Right renal cortex interstitium (tissue), 3 donors: ENCODE measurements at places on chromosomes 7 and 10. TPM values are rescaled to one million over a fixed set of nuclear protein-coding genes. Genes with fewer than 3 reads are reported as not detected.

- DNase-seq = no peak
These were observed 826.0 kb downstream of the SORCS1 start for GRCh38 chr10:106338486-106338885.

DNA sequence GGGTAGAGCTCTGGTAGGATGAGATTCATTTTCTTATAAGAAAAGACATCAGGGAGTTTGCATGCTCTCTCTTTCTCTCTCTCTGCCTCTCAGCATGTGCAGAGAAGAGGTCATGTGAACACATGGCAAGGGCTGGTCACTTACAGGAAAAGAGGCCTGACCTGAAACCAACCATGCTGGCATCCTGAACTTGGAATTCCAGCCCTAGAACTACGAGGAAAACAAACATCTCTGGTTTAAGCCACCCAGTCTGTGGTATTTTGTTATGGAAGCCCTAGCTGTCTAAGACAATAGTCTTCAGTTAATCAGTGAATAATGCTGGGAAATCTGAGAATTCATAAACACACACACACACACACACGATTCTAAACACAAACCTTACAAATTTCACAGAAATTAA is 1104.2 kb upstream of the LRRN3 start:
- DNase-seq = no peak

GRCh38 chr7:2689951-2690705 is 2.1 kb downstream of the AMZ1 start:
- no peak for DNase-seq

DNA sequence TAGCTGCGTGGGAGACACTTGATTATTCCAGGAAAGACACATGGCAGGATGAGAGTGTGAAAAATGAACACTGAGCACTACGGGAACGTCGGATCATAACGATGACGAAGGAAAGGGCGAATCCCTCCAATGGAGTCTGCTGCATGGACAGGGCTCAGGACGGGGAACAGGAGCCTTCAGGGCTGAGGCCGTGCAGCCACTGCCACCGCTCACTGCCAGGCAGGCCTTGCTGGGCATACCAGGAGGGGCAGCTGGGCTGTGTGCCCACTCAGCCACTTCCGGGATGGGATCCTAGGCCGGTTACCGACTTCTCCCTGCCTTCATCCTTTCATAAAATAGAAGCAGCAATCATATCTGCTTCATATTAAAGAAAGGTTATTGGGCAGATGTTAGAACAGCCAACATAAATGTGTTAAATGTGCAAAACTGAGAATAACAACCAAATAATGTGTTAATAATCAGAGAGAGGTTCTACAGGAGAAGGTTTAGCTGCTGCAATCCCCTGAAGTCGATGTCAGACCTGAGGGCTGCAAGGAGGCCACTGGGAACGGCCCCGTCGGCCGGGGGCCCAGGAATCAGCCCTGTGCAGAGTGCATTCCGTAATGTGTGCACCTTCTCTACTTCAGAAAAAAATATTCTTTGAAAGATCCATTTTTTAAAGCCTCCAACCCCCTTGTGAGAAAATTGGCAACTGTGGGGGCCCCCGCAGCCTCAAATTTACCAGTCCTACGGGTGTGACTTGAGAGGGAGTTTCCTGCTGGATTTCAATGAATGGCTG is 63.6 kb downstream of the ADARB2 start:
- DNase-seq = no peak

GRCh38 chr7:147639751-147640150 is 950.8 kb upstream of the C7orf33 start:
- no peak for DNase-seq

The FRAT1 gene
- 4.6 TPM for polyA plus RNA-seq

The ABCB1 gene
- polyA plus RNA-seq = 21.1 TPM

DNA sequence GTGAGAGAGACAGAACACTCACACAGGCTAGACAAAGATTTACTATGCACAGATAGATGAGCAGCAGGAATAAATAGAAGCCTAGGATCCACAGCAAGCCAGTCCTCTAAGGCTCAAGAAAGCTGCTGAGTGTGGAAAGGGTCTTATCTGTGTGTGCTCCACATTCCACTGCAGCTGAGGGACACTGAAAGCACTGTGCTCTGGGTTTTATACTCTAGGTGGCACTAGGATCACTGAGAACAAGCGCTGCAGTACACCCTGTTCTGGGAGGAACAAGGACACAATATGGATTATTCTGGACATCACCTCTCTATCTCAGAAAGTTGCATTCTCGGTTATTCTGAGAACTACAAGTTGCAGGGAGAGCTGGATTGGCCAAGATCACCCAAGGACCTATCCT is 4.9 kb upstream of the KLHL7 start:
- DNase-seq = no peak

The LBX1 gene
- not detected for polyA plus RNA-seq

DNA sequence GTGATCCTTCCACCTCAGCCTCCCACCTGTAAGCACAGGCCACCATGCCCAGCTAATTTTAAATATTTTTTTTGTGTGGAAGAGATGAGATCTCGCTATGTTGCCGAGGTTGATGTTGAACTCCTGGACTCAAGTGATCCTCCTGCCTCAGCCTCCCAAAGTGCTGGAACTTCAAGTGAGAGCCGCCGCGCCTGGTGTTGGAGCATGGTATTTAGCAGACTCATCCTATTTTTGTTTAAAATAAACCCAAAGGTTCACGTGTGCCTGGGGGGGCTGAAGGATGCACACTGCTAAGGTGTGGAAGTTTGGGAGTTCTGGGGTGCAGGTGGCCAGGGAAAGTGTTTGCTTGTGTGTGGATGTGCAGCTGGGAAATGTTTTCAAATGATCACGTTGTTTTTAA is 18.1 kb downstream of the PDGFA start:
- no peak for DNase-seq

- no peak for DNase-seq
These were observed 16.1 kb upstream of the PALD1 start for GRCh38 chr10:70462349-70462984.
